ENCODE measurements at places on chromosomes 4 and X.

GRCh38 chr4:84237008-84237407, 262.1 kb downstream of the NKX6-1 start:
- no peak for DNase-seq

DNA sequence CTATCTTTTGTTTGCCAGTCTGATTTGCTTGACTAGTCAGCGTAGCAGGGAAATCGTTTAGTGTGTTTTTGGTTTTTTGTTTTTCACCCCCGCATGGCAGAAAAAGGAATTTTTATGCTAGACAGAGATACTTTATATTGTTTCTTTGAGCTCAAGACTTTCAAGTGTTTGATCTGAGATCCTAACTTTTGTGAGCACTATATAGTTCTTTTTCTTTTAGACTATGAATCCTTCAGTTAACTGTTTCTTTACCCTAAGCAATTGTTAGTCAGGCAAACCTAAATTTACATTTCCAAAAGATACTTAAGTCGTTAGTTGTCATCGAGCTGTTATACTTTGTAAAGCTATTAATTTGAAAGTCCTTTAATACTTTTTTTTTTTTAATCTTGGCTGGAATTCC, 73.3 kb downstream of the RAP1GDS1 start:
- no peak for DNase-seq

- DNase-seq, result no peak
Observed at GRCh38 chr4:110533940-110534339, 58.0 kb downstream of the ENPEP start.

GRCh38 chrX:40908857-40909475, 173.6 kb upstream of the MED14 start:
- no peak for DNase-seq

- DNase-seq, result no peak
Observed at GRCh38 chrX:153643431-153644351, 3.3 kb upstream of the DUSP9 start.

GRCh38 chr4:7971881-7972500, 32.3 kb upstream of the AFAP1 start:
- DNase-seq, result no peak
